Forelimb muscle (tissue), 1 donor: ENCODE measurements at places on chromosomes 11 and 22.

- no peak for DNase-seq
Observed at GRCh38 chr11:86955111-86955360, 159 bp downstream of the FZD4 start.

DNA sequence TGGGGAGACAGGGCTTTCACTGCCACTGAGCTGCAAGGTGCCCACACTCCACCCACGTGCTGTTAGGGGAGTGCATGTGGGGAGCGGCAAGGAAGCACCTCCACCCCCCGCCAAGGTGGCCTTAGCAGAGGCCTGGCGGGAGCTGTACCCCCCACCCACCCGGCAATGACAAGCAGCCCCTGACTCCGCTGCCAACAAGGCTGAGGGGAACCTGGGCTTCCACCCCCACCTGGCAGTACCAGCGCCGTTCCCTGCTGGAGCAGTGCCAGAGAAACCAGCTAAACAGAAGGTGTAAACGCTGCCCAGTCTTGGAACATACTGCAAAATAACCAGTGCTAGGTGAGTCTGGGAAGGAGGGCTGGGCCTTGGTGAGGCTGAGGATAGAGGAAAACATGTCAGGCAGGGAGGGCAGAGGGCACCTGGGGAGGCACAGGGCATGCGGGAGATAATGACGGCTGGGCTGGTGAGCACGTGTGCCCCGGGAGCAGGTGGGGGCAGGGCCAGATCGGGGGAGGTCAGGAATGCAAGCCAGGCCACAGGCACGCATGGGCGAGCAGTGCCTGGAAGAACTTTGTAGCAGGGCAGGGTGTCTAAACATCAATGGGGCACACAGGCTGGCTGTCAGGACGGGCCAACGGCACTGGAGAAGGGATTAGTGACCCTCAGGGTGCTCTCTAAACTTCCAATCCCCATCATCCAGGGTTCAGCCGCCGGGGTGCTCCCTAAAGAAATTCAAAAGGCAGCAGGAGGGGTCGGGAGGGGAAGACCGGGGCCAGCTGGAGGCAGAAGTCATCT is 6.6 kb downstream of the CERK start:
- DNase-seq: no peak

DNA sequence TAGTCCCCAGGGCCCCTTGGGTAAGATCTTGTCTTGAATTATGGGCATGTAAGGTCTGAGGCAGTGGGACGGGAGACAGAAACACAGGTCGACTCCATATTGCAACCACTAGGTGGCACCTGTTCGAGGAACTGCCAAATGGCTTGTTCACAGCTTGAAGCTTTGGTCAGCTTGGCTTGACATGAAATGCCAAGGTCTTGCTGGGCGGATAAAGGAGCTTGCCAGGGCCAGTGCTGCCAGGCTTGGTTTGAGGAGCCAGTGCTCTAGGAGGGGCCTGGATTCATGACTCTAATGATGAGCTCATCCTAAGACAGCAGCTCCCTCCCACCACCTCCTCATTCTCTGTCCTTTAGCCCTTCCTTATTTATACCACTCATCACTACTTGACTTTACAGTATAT is 11.9 kb upstream of the NRIP3 start:
- DNase-seq: peak; percentile 62

DNA sequence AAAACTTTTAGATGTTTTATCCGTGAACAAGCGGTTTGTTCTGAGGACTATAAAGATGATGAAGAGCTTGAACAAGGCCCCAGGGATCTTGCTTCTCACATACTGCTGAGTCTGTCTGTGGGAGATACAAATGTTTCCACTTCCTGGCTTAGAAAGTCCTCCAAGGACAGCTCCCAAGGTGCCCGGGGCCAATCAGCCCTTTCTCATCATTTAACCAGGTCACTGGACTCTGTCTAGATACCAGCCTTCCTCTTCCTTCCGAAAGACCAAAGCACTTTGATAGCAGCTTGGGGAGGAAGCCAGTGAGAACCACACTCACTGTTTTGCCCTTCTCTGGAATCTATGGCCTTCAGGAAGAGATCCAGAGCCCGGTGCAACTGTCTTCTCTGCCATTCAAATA is 4.3 kb upstream of the MICAL2 start:
- no peak for DNase-seq

DNA sequence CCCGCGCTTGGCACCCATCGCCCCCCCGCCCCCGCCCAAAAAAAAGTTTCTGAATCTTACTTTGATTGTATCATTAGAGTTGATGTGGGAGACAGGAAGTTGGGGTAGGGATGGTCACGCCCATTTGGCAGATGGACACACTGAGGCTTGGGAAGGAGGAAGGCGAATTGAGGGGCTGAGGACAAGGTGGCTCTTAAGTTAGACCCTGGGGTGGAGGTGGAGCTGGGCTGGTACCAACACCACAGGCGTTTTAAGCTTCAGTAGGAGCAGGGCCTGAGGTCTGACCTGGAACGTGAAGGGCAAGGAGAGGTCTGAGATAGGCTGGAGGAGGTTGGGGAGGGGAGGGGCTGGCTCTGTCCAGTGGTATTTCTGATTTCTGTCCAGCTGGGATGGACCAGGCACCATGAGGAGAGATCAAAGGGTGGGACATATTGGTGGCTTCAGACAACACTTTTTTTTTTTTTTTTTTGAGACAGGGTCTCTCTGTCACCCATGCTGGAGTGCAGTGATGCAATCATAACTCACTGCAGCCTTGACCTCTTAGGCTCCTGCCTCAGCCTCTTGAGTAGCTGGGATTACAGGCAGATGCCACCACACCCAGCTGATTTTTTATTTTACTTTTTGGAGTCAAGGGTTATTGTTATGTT is 799 bp upstream of the CDC42BPG start:
- DNase-seq: no peak

- DNase-seq: no peak
Observed at GRCh38 chr11:117960406-117960805, 25.8 kb upstream of the IL10RA start.

GRCh38 chr11:27672836-27673464 is 27.3 kb downstream of the BDNF start:
- DNase-seq: no peak

GRCh38 chr22:38849811-38850210 is 6.0 kb upstream of the NPTXR start:
- no peak for DNase-seq

- DNase-seq: no peak
Observed at GRCh38 chr11:88411265-88411664, 73.7 kb upstream of the CTSC start.

DNA sequence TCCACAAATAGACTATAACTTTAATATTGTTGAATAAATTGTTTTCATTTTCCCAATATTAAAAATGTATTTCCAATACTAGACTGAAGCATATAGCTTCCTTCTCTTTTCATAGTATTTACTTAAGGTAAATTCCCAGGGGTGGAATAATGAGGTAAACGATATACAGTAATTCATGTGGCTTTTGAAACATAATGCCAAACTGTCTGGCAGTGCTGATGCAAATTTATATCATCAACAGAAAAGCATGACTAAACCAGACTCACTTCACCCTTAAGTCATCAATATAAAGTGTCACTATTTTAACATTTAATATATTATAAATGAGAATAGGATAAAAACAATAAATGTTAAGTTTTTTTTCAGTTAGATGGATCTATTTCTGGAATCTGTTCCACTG is 13.6 kb downstream of the C2CD3 start:
- DNase-seq: no peak

GRCh38 chr11:55652560-55652959 is 4.4 kb downstream of the OR4S2 start:
- DNase-seq: no peak

DNA sequence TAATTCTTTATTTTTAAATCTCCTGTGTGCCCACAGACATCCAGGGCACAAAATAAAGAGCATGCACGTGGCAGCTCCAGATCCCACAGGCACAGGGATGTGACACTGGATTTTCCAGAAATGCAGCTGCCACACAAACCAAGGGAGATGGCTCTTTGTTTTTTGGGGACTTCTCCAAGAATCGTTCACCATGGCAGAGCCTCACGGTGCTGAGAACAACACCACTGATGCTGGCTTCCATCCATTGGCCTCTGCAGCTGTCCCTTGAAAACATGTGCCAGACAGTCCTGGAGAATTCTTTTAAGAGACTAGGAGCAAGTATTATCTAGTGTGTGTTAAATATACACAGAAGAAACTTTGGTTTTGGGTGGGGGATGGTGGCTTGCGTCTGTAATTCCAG is 108.4 kb upstream of the SLC22A12 start:
- DNase-seq: peak; percentile 26

- DNase-seq: peak; percentile 56
Observed at GRCh38 chr11:102047305-102047924, at the start of gene CFAP300. Gene CFAP300, plus strand, starts transcription at chr11:102047437. Its CDS starts 34 bp downstream, at chr11:102047471.

GRCh38 chr11:8138526-8138925 is 30.3 kb downstream of the RIC3 start:
- DNase-seq: no peak

GRCh38 chr22:27784120-27784475 is 17.5 kb downstream of the MN1 start:
- DNase-seq: no peak

DNA sequence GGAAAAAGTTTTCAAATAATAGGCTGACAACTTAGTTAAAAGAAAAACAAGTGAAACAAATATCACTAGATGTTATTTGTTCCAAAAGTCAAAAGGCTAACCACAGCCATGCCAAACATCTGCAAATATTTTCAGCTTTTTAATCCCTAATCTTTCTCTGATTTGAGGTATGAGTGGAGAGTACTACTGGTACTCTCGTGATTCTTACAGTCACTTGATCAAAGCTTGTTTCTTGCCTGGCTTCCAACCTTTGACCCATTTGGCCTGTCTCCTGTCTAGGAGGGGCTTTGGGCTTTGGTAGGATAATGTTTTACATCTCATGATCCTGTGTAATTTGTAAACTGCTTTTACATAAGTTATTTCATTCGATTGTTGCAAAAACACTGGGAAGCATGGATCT is 301.8 kb upstream of the SORL1-AS1 start:
- peak; percentile 58 for DNase-seq

GRCh38 chr11:64745521-64746328 is 1.8 kb upstream of the RASGRP2 start:
- no peak for DNase-seq

- DNase-seq: no peak
Observed at GRCh38 chr22:26912655-26913345, 255.4 kb downstream of the MIAT start.

DNA sequence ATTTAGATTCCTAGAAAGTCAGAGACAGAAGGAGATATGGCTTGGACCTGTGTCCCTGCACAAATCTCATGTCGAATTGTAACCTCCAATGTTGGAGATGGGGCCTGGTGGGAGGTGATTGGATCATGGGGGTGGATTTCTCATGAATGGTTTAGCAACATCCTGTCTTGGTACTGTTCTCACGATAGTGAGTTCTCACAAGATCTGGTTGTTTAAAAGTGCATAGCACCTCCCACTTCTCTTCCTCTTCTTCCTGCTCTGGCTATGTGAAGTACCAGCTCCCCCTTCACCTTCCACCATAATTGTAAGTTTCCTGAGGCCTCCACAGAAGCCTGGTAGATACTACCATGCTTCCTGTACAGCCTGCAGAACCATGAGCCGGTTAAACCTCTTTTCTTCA is 27.6 kb upstream of the PAMR1 start:
- DNase-seq: no peak
